ENCODE measurements at places on chromosomes 1 and 21.
A peak's percentile ranks its signal among the peaks of the same experiment; 100 is the strongest.

DNA sequence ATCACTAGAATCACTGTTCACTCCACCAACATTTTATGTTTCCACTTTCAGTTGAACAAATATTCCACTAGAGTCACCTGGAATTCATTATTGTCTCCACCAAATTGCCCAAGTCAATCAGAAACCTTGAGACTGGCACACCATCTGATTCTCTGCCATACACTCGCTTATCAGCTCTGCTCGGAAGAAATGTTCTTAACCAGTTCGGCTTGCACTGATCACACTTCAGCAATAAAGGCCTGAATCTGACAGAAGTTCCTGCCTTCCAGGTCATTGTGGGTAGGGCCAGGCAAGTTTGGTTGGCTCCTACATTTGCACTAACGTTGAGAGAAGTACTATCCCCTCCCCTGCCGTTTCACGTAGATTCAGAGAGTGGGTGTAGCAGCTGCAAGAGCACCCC lies 10.0 kb downstream of the TPM3 start:
- peak; percentile 86 for DNase-seq

DNA sequence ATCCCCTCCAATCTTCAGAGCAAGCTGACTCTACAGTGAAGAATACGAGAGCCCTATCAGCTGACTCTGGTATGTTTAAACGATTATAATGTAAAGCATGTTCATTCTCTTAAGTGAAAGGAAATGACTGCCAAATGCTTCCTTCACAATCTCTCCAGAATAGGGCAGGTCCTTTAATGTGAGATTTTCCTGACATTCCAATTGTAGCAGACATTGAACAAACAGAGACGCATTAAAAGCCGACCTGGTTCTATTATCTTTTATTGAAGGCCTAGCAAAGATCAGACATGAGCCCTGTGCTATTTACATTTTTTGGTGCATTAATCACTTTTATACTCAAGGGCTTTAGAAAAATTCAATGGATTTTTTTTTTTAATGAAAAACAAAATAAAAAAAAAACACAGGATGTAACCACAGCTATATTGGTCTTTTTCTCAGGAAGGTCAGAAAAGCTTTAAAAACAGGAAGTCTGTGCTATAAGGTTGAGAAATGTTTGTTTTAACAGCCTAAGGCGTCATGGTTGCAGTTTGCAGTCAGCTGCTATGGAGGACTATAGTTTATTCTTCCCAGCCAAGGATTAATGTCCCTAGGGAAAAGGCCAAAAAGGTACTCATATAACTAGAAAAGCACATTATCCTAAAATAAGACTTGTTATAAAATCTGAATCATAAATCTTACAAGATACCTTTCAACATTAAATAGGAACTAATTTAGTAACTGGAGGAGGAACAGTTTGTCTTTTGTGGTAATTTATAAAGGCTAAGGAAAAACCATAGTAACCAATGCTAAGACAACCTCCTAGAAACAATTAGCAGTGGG lies 104.8 kb downstream of the RERE start:
- peak; percentile 24 for DNase-seq

- no peak for DNase-seq
These were observed 24.9 kb upstream of the LRIG2 start for GRCh38 chr1:113048064-113048463.

GRCh38 chr1:162387226-162388082 lies 5.9 kb downstream of the C1orf226 start:
- no peak for DNase-seq

- no peak for DNase-seq
These were observed 188.1 kb upstream of the CACNA1E start for GRCh38 chr1:181295217-181295616.

DNA sequence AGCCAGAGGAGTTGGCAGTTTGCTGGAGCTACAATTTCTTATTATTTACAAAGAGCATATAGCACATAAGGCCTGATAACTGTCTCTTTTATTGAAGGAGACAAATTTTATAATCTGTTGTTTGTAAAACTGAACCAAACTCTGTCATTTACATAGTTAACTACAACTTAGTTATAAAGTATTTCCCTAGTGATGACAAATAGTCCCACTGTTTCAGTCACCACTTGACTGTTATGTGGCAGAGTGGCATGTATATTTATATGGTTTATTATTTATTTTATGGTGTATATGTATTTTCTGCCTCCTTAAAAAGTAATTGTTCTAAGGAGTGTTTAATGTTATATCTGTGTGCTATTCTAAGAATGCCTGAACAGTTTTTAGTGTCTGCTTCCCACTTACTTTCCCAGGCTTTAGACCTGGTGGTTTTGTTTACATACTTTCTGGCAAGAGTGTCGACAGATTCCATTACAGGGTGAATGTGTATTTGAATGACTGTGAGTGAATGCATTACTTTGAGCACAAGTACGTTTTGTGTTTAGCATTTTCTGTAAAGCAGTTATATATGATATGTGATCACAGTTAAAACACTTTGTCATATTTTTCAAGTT lies 10.0 kb downstream of the TSEN15 start:
- no peak for DNase-seq

GRCh38 chr1:230641346-230641745 lies 935 bp upstream of the COG2 start:
- no peak for DNase-seq

GRCh38 chr1:193680924-193681316 lies 494.5 kb upstream of the B3GALT2 start:
- no peak for DNase-seq

GRCh38 chr21:43657355-43658087 lies 1.8 kb downstream of the HSF2BP start:
- DNase-seq: peak; percentile 32

- no peak for DNase-seq
These were observed 2.1 kb upstream of the PER3 start for GRCh38 chr1:7781923-7782495.

GRCh38 chr1:161260376-161261260 lies 2.1 kb downstream of the PCP4L1 start:
- no peak for DNase-seq

All from hematopoietic multipotent progenitor cell treated with erythropoietin and hydrocortisone succinate and interleukin-3 and kit ligand, for 8 days (in vitro differentiated cells).